ENCODE measurements at places on chromosomes 13 and 19.

DNA sequence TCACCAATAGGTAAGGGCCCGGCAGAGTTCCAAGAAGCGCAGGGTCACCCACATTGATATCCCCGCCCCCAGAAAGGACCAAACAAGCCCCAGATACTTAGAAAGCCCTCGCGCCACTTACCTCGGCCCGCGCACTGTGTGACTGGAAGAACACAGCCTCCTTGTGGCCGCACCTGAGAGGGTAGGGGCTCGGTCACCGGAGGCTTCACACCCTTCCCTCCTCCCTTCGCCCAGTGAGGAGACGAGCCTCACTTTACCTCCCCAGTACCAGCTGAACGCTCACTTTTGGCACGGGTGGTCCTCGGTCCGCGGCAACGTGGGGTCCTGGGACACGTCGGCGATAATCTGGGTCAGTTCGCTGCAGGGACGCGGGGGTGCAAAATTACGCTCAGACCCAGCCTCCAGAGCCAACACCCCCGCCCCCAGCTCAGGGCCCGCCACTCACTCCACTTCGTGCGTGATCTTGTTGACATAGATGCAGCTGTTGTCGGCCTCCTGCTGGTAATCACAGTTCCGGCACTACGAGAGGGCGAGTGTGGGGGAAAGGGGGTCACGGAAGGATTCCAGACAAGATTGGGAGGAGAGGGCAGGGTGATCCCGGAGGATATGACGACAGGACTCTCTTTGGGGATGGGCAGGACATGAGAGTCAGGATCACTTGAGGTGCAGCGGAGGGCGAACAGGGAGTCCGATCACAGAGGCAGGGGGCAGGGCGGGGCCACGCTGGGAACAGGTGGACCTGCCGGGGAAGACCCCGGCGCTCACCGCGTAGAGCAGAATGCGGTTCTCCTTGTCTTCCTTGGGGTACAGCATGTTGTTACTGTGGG, 568 bp downstream of the POLR2I start:
- no peak for DNase-seq

DNA sequence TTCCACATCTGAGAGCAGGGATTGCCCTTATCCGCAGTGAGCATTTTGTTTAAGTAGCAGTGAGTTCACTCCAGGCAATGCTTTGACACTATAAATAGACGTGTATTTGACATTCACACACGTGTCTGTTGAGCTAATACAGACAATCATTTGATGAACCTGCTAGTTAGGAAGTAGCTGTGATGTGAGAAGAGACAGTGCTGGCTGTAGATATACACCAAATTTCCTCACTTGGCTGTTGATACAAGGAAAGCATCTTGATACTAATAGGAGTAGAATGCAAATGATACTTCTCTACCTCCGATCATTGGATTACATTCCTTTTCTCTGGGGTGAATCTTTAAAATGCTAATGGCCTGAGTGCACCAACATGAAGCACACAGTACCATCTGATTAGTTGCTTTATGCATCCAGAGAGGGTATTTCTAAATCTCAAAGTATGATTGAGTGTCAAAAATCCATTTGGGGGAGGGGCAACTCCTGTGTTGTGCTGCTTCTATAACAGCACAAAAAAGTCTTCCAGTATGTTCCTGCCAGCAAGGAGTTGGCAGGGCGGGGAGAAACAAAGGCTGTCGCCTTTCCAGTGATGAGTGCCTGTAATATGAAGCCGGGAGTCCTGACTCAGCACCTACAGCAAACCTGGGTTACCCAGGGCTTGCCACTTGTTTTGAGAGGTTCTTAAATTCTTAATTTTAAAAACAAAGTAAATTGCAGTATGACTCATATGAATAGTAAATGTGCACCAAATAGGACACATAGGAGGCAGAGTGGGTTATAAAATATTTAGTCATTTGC, 7.0 kb downstream of the CUL4A start:
- DNase-seq = no peak

GRCh38 chr13:76799696-76800095, 86.5 kb downstream of the KCTD12 start:
- no peak for DNase-seq

GRCh38 chr19:40692212-40692551, 1.7 kb upstream of the NUMBL start:
- no peak for DNase-seq

- no peak for DNase-seq
Measured at GRCh38 chr13:54879036-54879435, 1850.4 kb downstream of the OLFM4 start.

DNA sequence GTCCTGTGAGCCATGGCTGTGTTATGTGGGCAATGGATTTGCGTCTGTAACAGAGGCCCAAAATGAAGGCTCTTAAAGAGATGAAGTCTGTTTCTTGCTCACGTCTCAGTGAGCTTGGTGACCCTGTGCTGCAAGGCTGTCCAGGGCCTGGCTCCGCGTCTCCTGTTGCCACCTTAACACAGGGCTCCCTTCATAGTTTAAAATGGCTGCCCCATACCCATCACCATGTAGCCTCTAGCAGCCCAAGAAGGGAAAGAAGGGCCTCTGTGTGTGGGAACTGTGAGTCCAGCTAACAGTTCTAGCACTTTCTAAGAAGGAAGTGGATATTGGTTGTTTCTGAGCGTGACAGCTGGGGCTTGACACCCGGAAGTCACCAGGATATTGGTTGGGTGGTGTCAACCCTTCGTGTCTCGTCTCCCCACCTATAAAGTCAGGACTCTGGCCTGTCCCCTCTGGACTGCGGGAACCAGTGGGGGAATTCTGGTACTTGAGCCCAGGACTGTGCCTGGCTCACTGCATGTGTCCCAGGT, 20.9 kb downstream of the TMED1 start:
- no peak for DNase-seq

- no peak for DNase-seq
Measured at GRCh38 chr19:12838182-12838885, at the start of gene MAST1. TSS of gene MAST1 (plus strand) at chr19:12838515. CDS start at chr19:12838573, 58 bp downstream.

DNA sequence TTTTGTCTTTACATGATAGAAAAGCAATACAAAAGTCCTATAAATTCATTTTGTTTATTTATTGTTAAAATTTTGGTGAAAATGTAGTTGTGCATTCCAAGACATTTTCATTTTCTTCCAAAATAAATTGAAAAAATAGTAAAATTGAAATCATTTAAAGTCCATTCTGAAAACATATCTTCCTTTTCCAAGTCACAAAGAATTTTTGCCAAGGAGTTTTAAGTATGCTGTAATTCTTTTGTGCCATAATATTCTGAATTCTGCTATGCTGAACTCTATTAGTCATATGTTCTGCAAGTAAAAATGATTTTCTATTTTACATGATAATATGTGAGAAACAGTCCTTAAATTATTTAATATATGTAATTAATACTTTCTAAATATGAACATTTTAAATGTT, 879.6 kb upstream of the SLC10A2 start:
- no peak for DNase-seq

DNA sequence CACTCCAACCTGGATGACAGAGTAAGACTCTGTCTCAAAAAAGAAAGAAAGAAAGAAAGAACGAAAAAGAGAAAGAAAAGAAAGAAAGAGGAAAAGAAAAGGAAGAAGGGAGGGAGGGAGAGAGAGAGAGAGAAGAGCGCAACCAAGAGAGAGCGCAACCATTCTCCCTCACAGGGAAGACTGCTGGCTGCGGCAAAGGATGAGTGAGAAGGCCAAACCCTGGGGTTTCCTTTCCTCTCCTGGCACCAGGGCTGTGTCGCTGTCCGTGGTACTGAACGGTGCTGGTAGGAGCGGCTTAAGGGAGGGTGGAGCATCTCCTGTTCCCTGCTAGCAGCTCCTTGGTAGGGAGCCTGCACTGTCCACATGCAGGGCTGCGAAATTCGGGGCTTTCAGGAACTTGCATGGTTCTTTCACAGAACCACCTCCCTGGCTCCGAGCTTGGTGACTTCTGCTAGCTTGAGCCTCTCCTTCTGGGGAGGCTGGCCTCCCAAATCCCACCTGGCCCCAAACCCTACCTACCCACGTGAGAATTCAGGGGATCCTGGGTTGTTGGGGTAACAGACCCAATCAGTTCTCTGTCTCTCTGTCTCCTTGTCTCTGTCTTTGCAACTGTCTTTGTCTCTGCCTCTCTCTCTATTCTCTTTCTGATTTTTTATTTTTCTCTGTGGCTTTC, 51.1 kb upstream of the ZNRF4 start:
- no peak for DNase-seq

- no peak for DNase-seq
Measured at GRCh38 chr19:48487948-48488347, 18.8 kb downstream of the CYTH2 start.

DNA sequence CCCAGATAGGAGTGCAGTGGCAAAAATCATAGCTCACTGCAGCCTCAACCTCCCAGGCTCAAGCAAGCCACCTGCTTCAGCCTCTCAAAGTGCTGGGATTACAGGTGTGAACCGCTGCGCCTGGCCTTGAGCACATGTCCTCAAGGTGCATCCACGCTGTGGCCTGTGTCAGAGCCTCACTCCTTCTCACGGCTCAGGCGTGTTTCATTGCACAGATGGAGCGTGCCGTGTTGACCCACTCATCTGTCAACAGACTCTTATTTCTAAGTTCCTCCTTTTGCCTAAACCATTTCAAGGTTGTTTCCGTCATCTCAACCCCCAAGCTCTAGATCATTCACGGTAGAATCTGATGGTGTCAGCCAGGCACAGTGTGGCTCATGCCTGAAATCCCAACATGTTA, 28.2 kb downstream of the ATP8B3 start:
- peak; percentile 44 for DNase-seq

DNA sequence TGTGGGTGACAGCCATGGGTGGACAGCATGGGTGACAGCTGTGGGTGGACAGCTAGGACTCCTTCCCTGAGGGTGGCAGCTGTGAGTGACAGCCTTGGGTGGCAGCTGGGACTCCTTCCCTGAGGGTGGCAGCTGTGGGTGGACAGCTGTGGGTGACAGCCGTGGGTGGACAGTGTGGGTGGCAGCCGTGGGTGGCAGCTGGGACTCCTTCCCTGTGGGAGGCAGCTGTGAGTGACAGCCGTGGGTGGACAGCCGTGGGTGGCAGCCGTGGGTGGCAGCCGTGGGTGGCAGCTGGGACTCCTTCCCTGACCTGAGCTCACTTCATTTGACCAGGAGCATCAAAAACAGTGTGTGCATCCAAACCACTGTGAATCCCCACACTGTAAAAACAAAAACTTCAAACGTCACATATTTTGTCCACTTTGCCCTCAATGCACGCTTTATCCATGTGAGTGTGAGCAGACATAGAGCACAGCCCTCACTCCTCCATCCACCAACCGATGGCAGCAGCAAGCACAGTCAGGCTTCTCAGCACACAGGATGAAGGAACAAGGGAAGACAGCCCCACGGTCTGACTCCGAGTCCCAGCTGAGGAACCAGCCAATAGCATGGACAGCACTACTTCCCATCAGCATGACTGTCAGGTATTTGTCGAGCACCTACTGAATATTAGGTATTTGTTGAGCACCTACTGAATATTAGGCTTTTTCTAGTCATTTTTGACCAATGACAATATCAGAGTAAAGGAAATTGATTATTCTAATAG, 1.6 kb upstream of the CFAP97D2 start:
- no peak for DNase-seq

DNA sequence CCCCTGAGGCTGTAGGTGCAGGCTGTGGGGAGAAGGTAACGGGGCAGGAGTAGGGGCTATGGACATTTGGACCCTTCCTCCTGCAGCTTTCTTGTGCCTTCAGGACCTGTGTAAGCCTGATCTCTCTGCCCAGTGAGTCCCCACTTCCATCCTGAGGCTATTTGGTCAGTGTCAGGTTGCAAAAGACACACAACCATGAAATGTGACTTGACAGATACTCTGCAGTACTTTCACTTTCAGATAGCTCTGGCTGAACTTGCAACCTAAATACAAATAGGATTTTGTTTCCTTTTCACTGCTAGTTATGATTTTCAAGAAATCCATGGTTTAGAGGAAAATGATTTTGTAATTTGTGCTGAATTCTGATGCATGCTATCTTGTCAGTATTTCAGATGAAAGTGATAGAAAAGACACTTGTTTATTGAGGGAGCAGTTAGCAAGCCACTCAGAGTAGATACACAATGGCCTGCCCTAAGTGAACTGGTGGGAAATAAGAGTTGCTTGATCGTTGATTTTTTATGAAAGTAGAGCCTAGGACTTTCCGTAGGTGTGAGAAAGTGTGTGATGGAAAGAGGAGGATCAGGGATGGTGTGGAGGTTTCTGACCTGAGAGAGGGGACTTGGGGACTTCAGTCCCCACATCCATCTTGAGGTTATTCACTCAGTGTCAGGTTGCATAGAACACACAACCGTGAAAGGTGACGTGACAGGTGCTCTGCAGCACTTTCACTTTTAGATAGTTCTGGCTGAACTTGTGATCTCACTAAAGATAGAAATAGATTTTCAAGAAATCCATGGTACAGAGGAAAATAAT, 18.1 kb upstream of the EID2 start:
- DNase-seq = no peak

DNA sequence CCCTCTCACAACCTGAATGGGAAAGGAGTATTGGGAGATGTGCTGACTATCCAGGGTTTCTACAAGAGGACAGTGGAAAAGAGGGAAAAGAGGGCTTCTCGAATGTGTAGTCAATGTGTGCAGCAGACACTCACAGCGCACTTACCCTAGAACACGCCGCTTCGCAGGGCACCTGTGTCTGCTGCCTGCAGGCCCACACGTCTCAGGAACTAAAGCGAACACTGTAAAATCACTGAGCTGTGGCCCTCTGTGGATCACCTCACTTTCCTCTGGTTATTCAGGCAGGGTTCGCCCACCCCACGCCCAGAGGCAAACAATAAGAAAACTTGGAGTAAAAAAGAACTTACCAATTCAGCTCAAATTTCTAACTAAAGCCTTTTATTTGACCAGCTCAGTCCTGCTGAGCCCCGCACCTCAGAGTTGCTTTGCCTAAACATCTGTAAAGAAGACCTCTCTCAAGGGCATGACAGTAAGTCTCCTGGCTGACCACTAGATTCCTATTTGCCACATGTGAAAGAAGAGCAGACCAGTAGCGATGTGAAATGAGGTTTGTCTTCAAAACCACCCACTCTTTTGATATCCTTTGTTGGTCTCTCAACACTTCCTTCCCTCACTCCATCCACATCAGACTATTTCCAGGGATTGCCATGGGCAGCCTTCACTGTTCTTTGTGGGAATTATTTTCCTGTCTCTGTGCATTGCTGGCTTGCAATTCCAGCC, 19.3 kb upstream of the DOCK9 start:
- no peak for DNase-seq

- peak; percentile 24 for DNase-seq
Measured at GRCh38 chr19:737591-738093, 13.3 kb upstream of the MISP start.

DNA sequence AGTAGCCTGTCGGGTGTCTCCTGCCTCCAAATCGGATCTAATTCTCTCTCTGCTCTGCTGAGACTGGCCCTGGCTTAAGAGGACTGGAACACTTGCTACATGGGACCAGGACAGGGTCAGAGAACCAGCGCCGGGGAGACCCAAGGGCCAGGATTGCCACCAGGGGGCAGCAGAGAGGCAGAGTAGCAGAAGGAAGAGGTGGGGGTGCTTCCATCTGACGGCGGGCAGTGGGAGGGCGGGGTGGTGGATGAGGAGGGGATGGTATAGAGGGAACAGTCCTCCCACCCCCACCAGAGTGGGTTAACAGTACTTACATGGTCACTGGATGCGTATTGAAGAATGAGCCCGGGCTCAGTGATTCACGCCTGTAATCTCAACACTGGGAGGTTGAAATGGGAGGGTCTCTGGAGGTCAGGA, 11.9 kb downstream of the SELENOW start:
- peak; percentile 65 for DNase-seq

GRCh38 chr13:110329798-110330461, 22.8 kb downstream of the COL4A2 start:
- no peak for DNase-seq

GRCh38 chr19:9381361-9381785, 18.6 kb downstream of the ZNF177 start:
- DNase-seq = no peak

Measured in hematopoietic multipotent progenitor cell (in vitro differentiated cells).